ENCODE measurements at places on chromosomes 11 and 22.
A peak's percentile ranks its signal among the peaks of the same experiment; 100 is the strongest.

- no peak for DNase-seq
Observed at GRCh38 chr11:71395263-71395560, 53.0 kb downstream of the DHCR7 start.

- no peak for DNase-seq
Observed at GRCh38 chr11:134142536-134142935, 73.7 kb downstream of the JAM3 start.

DNA sequence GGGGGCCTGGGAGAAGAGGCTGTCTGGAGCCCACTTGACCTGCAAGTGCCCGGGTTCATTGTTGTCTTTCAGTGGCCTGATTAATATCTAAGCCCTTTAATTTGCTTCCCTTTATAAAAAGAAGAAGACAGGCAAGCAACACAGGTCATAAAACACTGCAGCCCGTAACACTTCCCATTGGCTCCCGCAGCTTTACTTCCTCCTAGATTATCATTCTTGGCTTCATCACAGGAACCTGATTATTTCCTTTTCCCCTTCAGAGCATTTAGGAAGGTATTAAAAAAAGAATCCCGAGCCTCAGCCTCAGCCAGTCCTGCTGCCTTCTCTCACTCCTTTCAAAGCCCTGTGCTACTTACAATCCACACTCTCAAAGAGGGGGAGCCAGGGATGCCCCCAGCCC is 183.2 kb downstream of the GRIK4 start:
- DNase-seq, result no peak

DNA sequence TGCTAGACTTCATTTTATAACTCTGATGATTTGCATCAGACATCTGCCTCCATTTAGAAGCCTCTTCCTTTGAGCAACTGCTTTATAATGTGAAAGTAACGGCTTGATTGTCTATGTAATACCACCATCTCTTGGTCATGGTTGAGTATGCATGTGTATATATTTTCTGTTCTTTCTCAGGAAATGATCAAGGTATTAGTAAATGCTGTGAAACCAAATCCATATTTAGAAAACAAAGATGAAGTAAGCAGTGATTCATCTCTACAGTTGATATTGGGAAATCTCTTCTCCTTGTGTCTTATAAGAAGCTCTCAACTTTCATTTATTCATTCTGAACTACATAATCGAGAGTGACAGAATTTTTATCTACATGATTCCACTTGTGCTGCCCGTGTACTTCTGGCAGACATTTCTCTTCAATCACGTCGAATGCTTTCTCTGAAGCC is 104.6 kb upstream of the ANO3 start:
- peak; percentile 71 for DNase-seq

DNA sequence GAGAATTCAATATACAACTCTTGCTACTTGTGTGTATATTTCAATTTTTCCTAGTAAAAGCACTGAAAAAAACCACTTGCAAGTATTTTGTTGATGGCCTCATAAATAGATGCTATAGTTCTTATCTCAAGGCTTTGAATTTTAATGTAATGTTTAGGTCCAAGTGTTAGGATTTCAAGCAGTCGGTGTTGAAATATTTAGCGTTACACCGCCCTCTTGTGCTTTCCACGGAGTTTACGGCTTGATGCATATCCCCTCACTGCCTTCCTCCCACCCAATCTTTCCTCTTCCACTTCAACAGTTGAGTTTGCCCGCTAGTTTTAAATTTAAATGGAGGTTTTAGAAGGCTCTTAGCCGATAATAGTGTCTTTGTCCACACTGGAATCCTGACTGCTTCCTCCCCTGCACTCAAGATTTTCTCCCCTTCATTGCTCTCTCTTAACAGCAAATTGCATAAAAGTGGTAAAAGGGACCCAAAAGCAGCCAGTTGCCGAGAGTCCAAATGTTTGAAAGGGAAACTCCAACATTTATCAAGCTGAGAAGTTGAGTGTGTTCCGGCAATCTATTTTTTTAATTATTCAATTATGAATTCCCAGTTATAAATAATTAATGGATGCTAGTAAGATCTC is 25.9 kb upstream of the HTATIP2 start:
- peak; percentile 27 for DNase-seq

DNA sequence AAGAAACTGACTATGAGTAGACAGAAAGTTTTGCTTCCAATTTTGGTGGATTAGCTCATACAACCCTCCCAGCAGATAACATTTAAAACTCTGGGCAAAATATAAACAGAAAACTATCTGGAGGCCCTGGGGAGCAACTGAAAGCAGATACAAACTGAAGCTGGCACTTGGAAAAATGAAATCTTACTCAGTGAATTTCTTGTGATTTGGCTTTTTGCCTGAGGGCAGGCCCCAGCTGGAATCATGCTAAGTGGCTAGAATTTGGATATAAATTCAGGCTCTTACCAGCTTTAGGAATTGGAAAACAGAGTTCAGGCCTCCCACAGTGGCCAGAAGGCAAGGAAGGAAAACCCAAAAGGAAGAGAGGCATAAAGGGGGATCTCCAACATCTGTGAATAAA is 85.8 kb downstream of the EFCAB6 start:
- DNase-seq, result peak; percentile 13

DNA sequence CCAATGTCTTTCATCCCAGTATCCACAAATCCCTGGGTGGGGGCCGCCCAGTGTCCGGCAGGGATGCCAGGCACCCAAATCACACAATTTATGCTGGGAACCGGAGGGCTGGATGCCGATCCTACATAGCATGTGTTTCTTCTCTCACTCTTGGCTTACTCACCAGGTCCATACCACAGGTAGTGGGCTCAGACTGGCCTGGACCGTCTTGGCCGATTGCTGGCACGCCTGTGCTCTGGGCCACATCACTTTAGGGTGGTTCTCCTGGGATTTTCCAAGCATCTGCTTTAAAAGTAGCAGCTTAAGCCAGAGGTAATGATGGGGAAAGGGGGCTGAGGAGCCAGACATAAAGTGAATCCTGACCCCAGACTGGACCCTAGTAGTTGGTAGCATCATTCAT is 22.6 kb upstream of the ALDH3B2 start:
- no peak for DNase-seq

GRCh38 chr22:44664149-44664548 is 37.9 kb upstream of the PRR5 start:
- DNase-seq, result no peak

DNA sequence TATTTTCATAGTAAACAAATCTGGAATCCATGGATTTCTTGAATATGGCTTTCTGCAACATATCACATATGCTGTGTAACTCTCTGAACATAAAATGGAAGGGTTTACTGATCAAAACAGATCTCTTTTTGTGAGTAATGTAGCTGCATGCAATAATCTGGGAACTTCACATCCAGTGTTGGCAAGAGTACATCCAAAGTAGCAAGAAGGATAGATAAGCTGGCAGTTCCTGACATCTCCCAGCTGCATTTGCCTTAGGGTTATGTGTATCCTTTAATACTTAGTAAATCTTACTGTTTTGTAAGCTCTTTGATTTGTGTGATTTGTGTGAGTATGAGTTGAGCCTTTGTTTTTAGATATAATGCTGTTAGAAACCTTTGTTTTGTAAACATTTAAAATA is 280.4 kb upstream of the CNTN5 start:
- no peak for DNase-seq

DNA sequence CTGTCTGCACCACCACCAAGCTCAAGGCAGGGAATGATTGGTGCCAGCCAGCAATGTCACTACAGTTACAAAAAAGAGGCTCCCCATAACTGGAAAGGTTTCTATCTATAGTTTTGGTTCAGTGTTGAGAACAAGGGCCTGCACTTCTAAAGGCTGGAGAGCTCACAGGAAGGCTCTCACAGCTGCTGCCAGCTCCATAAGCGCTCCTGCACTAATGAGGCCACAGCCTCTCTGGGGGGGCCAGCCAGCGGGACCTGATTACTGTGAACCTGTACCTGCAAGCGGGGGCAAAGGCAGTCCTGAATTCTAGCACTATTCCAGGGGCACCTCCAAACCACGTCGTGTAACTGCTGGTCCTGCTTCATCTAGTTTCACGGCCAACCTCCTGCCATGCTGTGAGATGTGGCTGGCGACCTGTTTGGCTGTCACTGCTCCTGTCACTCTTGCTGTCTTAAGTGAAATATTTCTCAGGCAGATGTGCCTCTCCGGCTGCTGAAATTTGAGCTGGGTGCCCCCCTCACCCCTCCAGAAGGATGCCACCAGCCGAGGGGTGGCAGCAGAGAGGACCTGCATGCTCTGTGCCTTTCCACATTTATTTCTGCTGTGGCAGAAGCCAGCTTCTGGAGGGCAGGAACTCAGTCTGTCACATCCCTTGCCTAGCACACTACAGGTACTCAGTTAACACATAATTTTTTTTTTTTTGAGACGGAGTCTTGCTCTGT is 53.3 kb upstream of the ARFGAP3 start:
- DNase-seq, result no peak

DNA sequence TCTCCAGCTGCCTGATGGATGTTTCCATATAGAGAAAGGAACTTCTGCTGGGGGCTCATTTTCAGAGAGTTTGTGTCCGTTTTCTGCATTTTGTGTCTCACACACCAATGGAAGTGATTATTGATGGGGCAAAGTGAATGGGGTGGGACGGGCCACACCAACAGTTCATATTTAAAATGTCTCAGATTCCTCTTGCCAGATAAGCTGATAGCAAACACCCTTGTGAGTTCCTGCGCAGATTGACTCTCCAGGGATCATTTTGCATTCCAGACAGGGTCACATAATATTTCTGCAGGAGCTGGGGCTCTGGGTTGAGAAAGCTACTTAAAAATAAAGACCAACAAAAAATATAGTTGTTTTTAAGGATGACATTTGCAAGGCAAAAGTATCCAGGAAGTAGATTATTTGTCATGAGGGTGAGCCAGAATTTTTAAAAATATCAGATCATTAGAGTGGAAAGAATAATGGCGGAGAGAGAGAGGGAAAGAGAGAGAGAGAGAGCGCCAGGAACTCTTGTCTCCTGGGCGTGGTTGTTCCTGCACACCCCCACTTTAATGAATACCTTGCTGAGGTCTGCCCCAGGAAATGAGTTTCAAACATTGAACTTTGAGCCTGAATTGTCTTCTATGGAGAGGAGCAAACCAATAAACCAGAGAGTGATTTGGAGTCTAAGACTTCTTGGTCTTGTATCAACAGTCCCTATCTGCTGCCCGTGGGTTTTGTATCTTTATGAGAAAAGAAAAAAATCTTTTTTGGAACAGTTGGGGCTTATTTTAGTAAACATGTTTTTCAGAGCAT is 33.3 kb downstream of the MICAL2 start:
- no peak for DNase-seq

GRCh38 chr11:8988329-8989234 is 15.2 kb downstream of the NRIP3 start:
- DNase-seq, result peak; percentile 70

DNA sequence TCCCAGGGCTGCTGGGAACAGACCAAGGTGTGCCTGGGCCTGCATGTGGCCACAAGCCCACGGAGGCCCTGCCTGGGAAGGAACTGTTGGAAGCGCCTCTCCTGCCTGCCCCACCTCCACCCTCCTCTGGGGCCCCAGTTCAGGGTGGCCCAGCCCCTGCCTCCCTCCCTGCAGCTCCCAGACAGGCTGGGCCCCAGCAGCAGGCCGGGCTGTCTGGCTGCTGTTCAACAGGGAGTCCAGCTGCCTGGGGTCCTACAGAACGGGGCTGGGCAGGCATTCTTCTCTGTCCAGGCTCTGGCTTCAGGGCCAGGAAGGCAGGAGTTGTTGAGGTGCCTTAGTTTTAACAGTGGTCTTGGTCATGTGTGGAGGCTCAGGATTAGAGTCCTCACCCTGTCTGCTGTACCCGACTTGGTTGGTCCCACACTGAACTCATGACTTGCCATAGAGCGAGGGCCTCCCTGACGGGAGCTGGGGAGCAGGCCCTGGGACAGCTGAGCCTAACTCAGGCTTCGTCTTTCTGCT is 11.8 kb downstream of the PRDM11 start:
- DNase-seq, result no peak

- DNase-seq, result no peak
Observed at GRCh38 chr11:36976741-36977140, 378.7 kb upstream of the RAG2 start.

GRCh38 chr11:20125927-20126326 is 34.3 kb downstream of the DBX1 start:
- peak; percentile 67 for DNase-seq

DNA sequence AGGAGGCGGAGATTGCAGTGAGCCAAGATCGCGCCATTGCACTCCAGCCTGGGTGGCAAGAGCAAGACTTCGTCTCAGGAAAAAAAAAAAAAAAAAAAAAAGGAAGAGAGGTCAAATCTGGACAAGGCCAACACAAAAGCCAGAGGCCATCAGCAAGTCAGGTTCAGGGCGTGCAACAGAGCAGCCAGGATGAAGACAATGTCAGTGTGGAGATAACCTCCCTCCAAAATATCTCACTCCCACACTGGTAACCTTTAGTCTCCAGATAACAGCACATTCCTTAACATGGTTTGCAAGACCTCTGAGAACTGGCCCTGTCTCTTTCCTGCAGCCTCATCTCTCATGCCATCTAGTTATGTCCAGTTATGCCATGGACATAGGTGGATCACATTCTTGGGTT is 4.7 kb downstream of the CSNK2A3 start:
- DNase-seq, result no peak

- no peak for DNase-seq
Observed at GRCh38 chr11:132447761-132448160, 1077.3 kb downstream of the NTM start.

DNA sequence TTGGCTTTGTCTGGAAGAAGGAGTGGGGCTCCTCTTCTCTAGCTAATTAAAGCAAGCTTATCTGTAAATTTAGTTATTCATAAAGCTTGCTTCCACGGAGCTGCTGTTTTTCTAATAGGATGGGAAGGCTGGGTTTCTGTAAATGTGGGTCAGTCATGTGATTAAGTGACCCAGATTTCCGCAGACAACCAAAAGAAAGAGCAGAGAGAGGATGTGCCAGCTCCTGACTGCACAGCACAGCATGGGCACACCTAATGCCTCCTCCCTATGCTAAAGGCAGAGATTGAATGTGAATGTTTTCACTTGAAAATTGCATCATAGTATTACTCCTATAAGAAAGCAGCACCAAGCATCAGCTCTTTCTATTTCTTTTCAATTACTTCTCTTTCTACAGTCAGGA is 160.2 kb downstream of the FAT3 start:
- no peak for DNase-seq

DNA sequence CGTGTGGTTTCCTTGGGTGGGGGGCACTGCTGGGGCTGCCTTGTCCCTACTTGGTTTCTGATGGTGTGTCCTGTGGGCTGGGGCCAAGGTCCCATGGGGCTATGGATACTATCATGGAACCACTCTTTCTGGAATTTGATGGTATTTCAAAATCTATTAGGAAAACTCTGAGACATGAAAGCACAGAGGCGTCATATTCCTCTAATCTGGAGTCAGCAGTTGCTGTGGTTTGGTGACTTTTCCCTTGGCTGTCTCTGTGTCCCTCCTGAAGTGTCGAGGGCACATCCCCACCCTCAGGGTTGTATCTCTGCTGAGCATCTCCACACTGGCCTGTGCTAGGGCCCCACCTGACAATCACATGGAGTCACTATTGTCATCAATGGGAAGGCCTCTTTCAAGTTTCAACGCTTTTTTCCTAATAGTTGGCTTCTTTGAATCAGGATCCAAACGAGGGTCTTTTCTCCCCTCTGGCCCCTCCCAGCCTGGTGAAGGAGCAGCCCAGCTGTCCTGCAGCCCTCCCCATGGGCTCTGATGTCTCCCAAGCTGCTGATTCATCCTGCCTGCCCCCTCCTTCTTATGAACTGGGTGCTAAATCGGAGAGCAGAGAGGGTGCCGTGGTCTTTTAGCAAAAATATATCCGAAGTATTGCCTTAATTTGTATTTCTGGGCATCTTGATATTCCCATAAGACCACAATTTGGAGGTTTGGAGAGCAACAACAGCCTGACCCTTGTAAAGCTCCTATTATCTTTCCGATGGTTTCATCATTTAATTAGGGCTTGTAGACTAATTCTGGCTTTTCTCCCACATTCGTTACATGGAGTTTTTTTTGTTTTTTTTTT is 38.5 kb downstream of the MED15 start:
- DNase-seq, result peak; percentile 0

- no peak for DNase-seq
Observed at GRCh38 chr22:37627545-37627944, 11.9 kb upstream of the SH3BP1 start.

Measured in AG08395 (cell line).